Caki2 (cell line): ENCODE measurements at places on chromosomes 3 and 15.

- DNase-seq: peak; percentile 53
Observed at GRCh38 chr3:127822682-127823425, 539 bp upstream of the MGLL start.

- DNase-seq: no peak
Observed at GRCh38 chr3:149489060-149489690, 14.7 kb downstream of the TM4SF4 start.

DNA sequence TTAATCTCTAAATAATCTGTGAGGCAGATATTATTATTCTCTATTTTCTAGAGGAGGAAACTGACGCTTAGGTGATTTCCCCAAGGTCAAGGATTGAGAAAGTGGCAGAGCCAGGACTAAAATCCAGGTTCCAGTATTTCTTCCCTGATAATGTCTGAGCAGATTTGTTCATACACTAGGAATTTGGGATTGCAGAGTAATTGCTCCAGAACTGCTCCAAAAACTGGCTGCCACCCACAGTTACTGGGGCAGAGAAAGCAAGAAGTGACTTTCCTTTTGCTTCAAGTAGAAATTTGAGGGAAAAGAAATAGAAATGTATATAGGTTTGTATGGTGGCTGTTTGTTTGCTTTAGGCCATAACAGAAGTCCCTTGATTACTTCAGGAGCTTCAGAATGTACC, 60.6 kb downstream of the SLC12A8 start:
- DNase-seq: no peak

GRCh38 chr15:99106417-99107220, 1.7 kb downstream of the SYNM start:
- no peak for DNase-seq

DNA sequence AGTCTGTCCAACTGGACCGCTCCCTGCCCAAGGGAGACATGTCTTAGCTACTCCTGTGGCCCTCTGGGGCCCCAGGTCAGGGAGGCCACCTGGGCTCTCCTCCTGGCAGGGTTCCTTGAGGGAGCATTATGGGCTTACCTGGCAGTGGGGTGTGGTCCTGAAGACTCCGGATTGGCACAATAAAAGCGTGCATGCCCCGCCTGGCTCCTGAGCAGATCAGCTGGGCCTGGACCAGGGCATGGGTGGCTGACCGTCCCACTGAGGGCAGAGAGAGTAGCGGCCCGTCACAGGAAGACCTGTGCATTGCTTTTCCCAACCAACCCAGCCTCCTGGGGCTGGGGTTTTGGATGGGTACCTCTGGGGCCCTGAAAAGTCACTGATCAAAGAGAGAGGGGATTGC, 5.4 kb downstream of the ACOX2 start:
- DNase-seq: no peak

DNA sequence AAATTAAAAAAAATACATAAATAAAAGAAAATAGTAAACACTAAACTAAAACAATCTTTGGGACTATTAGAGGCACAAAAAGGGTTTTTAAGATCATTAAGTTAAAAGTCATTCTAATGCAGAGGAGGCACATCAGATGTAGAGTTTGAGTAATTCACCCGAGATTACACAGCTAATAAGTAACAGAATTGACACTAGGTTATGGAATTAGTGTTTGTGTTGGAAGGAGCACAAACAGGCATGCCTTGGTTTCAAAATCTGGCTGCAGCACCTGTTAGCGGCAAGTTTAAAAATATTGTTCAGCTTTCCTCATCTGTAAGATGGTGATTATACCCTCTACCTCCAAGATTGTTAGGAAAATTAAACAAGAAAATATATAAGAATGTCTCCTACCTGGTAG, 39.0 kb downstream of the RASA2 start:
- DNase-seq: peak; percentile 20

GRCh38 chr3:41329881-41330280, 130.6 kb downstream of the CTNNB1 start:
- DNase-seq: no peak

- DNase-seq: peak; percentile 30
Observed at GRCh38 chr3:42014921-42015533, 53.1 kb upstream of the ULK4 start.

- DNase-seq: no peak
Observed at GRCh38 chr3:13088028-13089006, 15.1 kb upstream of the IQSEC1 start.

GRCh38 chr3:94887065-94887464, 824.2 kb downstream of the NSUN3 start:
- DNase-seq: no peak

GRCh38 chr15:34753236-34753894, 1.4 kb downstream of the GJD2 start:
- DNase-seq: peak; percentile 50

- peak; percentile 51 for DNase-seq
Observed at GRCh38 chr3:124964387-124964786, 29.8 kb upstream of the MUC13 start.

- DNase-seq: no peak
Observed at GRCh38 chr15:23566651-23567050, 1.2 kb downstream of the MKRN3 start.

GRCh38 chr3:82927309-82928253, 1166.1 kb upstream of the GBE1 start:
- no peak for DNase-seq

DNA sequence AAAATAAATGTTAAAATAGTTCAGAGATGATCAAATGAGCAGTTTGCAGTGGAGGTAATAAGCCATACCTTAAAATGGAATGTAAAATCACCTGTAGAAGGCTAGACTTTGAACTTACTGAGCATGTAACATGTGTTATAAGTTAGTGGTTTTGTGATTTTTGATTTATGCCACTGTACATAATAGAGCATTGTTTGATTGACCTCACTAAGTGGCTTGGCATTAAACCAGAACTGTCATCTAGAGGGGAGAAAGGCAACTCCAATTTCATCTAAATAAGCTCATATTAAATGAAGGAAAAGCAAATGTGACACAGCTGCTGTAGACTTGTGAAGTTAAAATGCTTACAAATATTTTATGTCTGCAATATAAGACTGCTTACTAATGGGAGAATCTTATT, 387.9 kb downstream of the ZIC1 start:
- no peak for DNase-seq

DNA sequence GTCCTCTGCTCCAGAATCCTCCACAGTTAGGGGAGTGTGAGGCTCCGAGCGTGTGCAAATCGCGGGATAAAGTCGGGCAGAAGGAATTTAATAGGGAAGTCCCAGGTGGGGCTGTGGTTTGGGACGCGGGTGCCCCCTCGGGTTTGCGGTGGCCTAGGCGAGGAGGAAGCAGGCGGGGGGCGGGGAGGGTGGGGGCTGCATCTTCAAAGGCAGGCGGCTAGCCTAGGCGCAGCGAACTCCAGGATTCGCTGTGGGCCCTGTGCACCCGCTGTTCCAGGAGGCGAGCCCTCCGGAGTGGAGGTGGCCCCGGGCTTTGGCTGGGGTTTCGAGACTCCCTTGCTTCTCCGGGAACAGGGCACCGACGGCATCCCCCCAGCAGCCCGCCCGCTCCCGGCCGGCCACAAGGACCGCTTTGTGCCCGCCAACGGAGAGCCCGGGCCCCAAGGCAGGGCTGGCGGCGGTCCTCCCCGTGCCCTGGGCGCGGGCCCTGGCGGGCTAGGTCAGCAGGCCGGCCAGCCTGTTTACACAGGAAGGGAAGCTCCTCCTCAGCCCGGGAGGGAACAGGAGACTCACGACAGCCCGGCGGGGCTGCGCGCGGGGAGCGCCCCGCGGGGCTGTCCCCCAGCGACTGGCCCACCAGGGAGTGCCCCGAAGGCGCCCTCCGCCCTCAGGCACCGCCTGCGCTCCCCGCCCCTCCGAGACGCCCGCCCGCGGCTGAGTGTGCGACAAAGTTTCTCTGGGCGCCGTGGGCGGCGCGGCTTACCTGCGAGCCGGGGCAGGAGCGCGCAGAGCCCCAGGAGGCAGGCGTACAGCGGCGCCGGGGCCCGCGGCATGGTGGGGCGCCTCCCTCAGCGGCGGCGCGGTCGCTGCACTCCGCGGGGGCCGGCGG, 753 bp downstream of the ITGB5 start:
- peak; percentile 74 for DNase-seq

GRCh38 chr15:62494197-62494596, 329.1 kb upstream of the C2CD4B start:
- no peak for DNase-seq
